ENCODE measurements at places on chromosomes 1 and 21.

GRCh38 chr1:32768110-32768850 lies 48.9 kb downstream of the YARS1 start:
- no peak for DNase-seq

DNA sequence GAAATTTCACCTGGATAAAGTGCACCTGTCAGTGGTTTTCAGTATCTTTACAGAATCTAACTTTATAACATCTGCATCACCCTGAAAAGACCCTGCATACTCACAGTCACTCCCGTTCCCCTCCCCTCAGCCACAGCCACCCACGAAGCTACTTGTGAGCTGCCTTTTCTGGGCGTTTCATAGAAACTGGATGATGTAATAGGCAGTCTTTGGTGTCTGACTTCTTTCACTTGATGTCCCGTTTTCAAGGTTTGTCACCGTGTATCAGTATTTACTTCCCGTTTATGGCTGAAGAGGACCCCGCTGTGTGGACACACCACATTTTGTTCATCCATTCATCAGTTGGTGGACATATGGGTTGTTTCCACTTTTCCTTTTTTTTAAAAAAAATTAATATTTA lies 47.8 kb upstream of the LRRC3 start:
- no peak for DNase-seq

DNA sequence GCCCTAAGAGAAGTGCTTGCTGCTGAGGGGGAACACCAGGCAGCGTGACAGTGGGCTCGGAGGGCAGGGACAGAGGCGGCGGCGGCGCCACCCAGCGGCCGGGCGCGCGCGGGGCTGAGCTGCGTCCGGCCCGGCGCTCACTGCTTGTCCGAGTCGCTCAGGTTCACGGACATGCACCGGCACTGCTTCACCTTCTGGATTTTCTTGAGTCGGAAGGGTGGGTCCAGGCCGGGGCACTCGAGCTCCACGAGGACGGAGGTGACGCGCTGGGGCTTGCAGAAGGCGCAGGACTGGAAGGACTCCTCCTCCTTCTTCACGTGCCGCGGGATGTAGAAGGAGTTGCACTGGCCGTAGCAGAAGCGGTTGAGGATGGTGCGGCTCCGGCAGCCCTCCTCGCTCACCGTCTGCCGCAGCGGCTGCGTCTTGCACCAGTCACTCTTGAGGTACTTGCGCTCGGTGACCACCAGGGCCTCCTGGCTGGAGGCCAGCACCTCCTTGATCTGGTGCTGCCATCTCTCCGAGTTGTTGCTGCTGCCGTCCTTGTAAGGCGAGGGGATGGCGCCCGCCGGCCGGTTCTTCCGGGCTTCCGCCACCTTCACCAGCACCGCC lies 119.0 kb downstream of the GREM2 start:
- no peak for DNase-seq

DNA sequence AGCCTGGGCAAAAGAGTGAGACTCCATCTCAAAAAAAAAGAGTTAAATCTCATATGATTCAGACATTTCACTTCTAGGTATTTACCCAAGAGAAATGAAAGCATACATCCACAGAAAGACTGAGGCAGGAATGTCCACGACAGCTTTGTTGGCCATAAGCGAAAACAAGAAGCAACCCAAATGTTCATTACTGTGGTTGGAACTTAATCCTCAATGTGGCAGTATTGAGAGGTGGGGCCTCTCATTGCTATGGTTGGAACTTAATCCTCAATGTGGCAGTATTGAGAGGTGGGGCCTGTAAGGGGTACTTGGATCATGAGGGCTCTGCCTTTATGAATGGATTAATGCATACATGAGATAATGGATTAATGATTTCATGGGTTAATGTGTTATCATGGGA lies 15.2 kb downstream of the C21orf58 start:
- DNase-seq: no peak

DNA sequence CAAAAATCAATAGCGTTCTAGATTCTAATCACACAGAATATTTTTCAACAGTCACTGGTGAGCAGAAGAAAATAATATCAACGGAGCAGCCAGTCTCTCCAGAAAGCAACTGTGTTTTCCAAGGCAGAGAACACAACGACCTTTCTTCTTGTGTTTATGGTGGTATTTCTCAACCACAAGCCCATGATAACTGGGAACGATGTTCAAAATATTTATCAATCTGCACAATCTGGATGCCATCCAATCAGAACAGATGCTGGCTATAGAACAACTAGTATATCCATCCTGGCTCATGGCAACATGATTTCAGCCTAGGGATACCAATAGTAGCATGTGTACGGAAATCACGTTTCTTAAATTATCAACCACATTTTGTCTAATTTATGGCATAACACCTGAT lies 162.7 kb upstream of the RUNX1 start:
- DNase-seq: no peak

GRCh38 chr1:200512191-200512590 lies 102.4 kb upstream of the ZNF281 start:
- no peak for DNase-seq

GRCh38 chr1:81340239-81340638 lies 460.5 kb upstream of the ADGRL2 start:
- no peak for DNase-seq

DNA sequence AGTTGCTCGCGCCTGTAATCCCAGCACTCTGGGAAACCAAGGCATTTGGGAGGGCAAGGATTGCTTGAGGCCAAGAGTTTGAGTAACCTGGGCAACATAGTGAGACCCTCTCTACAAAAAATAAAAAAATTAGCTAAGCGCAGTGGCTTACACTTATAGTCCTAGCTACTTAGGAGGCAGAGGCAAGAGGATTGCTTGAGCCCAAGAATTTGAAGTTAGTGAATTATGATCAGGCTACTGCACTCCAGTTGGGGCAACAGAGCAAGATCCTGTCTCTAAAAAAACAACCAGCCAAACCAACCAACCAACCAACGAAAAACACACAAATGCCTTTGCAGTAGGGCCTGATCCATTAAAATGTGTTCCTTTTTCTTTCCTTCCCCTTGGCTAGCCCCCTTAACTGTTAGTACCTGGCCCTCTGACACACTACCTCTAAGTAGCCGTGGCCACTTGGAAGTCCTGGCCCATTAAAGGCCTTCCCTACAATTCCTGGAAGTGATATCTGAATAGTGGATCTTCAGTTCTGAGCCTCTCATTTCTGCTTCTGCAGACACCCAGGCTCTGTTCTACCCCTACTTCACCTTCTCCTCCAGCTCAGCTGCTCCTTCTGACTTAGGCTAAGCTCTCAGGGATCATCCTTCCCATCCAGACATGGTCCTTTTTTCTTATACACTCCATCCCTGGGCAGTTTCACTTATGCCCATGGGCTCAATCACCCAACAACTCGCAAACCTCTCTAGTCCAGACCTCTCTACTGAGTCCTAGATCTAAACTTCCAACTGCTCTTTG lies 3.5 kb upstream of the OSCP1 start:
- no peak for DNase-seq

DNA sequence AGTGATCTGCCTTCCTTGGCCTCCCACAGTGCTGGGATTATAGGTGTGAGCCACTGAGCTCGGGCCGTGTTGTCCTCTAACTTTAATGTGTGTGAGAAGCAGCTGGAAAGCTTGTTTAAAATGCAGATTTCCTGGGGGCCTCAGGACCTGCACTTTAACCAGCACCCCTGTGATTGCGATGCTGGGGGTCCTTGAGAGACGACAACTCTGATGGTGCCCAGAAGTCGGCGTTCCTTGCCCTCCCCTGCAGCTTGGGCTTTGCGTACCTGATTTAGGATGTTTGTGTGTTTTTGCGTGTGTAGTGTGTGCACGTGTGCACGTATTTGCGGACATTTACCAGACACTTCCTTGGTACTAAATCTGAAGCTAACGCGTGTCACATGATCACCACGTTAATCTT lies 10.9 kb downstream of the IFNGR2 start:
- no peak for DNase-seq

DNA sequence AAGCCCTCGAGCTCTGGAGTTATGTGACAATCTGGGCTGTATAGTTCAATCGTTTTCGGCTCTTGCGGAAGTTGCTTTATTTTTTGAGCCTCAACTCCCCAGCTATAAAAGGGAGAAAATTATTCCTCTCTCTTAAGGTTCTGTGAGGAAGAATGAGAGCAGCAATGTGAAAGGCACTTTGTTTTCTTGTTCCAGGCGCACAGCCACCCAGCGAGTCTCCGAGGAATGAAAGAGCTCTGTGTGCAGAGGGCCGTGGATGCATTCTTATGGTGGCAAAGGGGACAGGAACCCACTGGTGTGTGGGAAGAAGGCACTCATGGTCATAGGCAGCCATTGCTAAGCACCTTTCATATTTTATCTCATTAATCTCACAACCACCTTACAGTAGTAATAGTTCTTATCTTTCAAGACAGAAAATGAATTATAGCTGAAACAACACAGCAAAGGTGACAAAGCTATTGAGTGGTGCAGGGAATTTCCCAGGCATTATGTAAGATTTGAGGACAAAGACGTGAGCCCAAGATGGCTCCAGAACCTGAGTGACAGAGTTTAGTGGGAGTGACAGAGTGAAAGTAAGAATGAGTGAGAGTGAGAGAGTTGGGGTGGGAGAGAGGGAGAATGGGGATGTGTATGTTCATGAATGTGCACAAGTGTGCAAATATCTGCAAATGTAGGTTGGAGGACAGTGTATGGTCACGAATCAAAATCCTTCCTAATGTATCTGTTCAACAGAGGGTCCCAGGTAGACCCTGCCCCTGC lies 9.4 kb downstream of the CYP2J2 start:
- DNase-seq: no peak

DNA sequence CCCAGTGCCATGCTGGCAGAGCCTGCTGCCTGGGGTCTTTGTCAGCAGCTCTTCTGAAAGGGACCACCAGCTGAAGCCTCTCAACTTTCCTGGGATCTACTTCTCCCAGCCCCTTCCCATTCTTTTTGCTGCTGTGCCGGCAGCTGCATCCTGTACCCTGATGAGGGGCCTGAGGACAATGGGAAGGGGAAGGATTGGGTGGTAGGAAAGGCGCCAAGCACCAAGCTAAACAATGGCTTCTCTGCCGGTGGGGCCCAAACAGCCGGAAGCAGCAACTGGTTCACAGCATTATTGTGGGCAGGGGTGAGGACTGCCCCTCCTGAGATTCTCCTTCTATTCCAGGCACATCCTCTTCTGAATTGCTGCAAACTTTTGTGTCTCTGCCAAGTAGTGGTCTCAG lies 5.0 kb upstream of the EFCAB14 start:
- DNase-seq: no peak

GRCh38 chr1:99726818-99727217 lies 39.6 kb downstream of the FRRS1 start:
- DNase-seq: no peak

DNA sequence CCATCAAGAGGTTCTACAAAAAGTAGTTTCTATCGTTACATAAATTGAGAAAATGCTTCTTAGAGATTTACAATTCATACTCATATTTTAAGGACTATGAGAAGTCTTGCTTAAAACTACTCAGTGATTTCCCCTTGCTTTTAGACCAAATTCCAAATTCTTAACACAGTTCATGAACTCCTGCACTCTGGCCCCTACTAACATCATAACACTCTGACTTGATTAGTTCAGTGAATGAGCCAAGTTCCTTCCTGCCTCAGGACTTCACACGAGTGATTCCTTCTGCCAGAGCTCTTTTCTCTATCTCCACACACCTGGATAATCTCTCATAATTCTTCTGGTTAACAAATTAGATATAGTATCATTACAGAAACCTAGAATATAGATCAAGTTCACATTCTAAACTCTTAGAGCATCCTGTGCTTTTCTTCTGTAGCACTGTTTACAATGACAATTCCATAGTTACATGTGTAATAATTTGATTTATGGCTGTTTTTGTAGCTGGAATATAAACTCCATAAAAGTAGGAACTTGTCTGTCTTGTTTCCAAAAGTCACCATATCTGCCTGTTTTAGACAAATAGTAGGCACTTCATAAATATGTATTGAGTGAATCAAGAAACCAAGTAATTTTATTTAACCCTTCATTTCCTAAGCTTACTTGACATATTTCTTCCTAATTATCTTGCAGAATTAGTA lies 59.9 kb downstream of the NUF2 start:
- no peak for DNase-seq

DNA sequence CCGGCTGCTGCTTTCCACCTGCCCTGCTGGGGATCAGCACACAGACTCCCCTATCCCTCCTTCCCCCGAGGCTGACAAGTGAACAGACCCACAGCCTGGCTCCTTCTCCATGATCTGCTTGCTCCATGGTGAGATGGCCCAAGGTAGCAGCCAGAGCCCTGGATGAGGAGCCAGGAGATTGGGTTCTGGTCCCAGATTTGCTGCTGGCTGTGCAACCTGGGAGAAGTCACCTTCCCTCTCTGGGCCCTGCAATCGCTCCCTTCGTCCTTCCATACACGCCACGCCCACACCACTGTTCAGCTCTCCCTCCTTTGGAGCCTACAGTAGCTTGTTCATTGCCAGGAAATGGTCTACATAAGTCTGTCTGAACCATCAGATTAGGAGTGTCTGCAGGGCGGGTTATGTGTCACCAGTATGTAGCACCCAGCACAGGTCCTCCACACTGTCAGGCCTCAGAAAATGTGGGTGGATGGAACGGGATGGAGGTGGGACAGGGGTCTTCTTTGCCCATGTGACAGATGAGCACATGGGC lies 9.2 kb upstream of the EPHA8 start:
- no peak for DNase-seq

DNA sequence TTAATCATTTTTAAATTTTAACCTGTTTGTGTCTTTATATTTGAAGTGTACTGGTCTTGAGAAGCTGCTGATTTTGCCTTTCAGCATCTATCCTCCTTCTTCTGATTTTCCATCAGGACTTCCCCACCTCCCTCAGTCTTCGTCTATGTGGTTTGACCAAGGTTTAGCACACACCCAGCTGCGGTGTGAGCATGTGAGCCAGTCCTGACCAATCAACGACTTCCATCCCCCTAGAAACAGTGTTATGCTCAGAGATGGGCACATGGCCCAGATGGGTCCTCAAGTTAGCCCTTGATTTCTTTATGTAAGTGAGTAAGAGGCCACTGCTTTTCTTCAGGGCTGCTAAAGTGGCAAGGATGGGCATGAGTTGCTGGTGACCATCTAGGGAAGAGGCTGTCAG lies 190.8 kb downstream of the MATN1 start:
- DNase-seq: no peak

All from activated CD4-positive, CD25-positive, alpha-beta regulatory T cell treated with anti-CD3 and anti-CD28 coated beads, Interleukin-2, amount 50 U/mL, for 16 hours (primary cell).